Hematopoietic multipotent progenitor cell treated with erythropoietin and hydrocortisone succinate and interleukin-3 and kit ligand, for 15 days (in vitro differentiated cells): ENCODE measurements at places on chromosomes 4 and X.

DNA sequence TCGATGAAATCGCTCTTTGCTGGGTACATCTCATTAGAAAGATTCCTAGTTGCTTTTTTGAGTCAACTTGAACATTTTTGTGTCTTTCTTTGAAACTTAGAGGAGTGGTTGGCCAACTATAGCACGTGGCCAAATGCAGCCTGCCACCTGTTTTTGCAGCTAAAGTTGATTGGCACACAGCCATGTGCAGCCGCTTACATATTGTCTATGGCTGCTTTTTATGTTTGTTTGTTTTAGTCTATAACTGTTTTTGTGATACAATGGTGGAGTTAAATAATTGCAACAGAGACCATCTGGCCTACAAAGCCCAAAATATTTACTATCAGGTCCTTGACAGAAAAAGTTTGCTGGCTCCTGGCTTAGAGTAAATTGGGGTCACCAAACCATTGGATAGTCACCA lies 86.3 kb downstream of the CLCN4 start:
- DNase-seq = no peak

- DNase-seq = no peak
Measured at GRCh38 chr4:39495446-39496213, 31.6 kb downstream of the UGDH start.

DNA sequence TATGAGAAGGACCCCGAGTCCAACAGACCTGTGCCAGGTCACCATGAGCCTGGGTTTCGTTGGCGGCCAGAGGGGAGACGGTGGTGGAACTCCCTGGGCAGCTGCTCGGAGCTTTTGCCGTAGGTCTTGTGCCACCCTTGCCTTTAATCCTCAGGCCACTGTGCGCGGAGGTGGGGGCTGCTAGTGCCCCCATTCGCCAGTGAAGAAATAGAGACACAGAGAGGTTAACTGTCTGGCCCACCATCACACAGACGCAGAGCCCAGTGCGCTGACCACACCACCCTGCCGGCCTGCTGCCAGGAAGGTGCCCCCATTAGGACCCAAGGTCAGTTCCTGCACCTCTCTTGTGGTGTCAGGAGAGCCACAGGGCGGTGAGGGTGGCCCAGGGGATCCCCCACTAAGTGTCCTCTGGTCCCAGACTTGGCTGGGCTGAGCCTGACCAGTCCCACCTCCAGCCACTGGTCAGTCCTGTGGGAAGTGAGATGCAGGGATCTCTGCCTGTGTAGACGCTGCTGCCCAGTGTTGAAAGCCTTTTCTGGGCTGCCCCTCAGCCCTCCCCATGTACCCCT lies 28.3 kb upstream of the HTRA3 start:
- DNase-seq = no peak

DNA sequence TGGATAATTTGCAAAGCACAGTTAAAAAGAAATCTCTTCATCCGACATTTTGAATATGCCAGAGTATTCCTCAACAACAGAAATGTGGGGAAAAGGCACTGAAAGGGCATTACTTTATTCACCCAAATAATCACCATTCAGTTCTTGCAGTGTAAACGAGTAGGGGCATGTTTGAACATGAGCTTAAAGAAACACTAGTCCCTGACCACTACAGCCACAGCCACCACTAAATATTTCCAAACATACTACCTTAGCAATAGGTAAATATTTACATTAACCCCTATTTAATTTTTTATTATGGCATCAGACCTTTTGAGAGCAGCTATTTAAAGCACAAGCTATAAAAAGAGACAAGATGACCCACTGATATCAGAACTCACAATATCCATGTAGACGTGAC lies 27.6 kb downstream of the MCF2 start:
- no peak for DNase-seq

DNA sequence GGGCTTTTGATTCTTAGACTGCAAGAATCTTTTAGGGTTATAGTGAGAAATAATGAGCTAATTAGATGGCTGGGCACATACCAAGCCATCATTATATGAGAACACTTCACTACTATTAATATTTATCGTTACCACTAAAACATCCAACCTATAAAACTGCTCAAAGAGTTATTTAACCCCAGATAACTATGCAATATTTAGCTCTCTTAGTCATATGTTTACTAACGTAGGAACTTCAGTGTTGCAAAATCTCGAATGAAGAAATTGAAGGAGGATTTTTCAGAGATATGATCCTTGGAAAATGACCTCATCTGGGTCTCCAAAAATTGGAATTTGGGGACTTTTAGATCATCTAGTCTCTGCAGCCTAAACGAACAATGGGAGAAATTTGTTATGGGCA lies 265.0 kb upstream of the RPS6KA3 start:
- DNase-seq = no peak

DNA sequence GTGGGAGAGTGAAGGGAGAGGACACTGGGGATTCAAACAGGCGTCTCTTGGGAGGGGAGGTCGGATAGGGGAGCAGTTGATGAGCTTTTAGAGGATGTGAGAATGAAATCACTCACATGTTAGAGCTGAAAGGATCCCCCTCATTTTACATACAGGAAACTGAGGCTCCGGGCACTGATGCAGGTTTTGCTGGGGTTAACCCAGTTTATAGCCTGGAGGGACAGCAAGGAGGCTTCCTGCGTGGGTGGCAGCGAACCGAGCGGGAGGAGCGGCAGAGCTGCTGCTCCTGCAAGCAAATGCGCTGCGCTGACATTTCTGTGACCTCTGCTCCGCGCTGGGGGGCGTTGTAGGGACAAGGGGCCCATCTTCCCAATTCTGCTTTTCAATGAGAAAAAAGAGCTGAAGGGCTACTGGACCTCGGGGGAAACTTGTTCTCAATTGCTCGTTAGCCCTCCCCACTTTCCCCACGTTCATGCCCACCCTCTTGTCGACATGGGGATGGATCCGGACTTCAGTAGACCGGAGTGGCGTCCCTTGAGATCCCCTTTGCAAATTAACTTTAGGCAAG lies 1.2 kb upstream of the NEUROG2 start:
- DNase-seq = no peak

- DNase-seq = no peak
Measured at GRCh38 chr4:8016527-8016926, 76.9 kb upstream of the AFAP1 start.

GRCh38 chrX:123138473-123138872 lies 45.6 kb upstream of the GRIA3 start:
- DNase-seq = no peak

DNA sequence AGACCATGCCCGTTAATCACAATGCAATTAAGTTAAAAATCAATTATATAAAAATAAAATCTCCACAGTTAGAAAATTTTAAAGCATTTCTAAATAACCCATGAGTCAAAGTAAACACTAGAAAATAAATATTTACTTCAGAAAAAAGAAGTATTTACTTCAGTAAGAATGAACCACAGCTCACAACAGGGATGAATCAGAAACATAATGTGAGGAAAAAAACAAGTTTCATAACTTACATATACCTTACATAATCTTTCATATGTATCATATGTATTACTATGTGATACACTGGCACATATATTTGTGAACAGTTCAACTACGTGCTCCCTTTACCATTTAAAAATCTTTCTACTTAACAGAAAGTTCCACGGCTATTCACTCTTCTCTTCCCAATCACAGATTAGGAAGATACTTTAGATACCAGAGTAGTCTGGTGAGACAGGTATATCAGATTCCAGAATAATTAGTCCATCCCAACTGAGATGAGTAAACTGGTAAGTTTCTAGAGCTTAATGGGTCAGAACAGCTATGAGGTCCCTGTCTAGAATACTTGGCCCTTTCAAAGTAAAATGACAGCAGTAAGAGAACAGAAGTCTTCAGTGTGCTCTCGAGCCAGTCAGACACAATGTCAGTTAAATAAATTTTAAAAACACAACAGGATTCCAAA lies 70.3 kb downstream of the SH3RF1 start:
- DNase-seq = no peak

DNA sequence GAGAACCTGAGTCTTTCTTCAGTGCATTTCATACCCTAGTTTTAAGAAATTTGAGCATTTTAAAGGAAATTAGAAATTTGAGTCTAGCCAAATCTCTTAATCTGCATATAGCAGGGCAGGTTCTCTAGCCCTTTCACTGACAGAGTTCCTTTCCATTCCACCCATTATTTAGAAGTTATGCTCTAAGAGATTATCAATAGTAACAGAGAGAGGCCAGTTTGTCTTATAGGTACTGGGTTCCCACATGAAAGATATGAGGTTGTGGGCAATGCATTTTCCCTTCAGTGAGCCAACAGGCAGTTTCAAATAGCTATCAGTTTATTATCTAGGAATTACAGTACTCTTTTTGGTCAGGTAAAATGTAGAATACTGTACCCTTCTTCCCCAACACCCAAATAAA lies 7.3 kb upstream of the GALNT7 start:
- DNase-seq = no peak

DNA sequence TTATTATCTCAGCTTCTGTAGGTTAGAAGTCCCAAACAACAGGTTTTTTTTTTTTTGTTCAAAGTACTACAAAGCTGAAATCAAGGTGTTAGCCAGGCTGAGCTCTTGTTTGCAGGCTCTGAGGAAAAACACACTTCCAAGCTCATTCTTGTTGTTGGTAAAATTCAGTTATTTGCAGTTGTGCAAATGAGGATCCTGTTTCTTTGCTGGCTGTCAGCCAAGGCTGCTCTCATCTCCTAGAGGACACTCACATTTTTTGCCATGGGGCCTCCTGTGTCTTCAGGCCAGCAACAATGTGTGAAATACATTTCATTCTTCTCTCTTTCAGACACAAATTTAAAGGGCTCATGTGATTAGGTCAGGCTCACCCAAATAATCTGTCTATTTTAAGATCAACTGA lies 60.3 kb upstream of the HSD17B10 start:
- DNase-seq = no peak

GRCh38 chr4:104591510-104591911 lies 96.8 kb upstream of the CXXC4 start:
- DNase-seq = no peak

- no peak for DNase-seq
Measured at GRCh38 chr4:180449395-180449956, 1793.7 kb upstream of the TENM3 start.

- DNase-seq = no peak
Measured at GRCh38 chrX:69255441-69256290, 90.4 kb upstream of the PJA1 start.

- no peak for DNase-seq
Measured at GRCh38 chr4:119518915-119519410, 109.6 kb downstream of the PDE5A start.

- DNase-seq = no peak
Measured at GRCh38 chr4:159105761-159106243, 2.9 kb downstream of the RAPGEF2 start.

DNA sequence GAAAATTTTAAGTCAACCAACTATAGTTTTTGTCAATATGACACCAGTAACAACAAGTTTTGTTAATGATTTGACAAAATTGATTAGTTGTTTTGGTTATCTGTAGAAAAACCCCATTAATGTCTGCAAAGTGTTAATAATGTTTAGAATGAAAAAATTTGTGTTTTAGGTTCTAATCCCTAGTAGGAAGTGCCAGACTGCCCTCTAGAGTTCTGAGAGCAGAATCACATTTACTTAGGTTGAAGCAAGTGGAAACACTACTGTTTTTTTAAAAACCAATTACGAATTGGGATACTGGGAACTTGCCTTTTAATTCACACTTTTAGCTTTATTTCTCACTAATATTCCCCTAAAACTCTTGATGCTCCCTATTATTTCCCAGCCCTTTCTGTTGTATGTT lies 101.1 kb upstream of the CYLC1 start:
- no peak for DNase-seq

- no peak for DNase-seq
Measured at GRCh38 chrX:63746278-63746677, 38.7 kb downstream of the ARHGEF9 start.

GRCh38 chrX:120549483-120550452 lies 11.0 kb downstream of the CUL4B start:
- DNase-seq = peak; percentile 22

- DNase-seq = no peak
Measured at GRCh38 chrX:119529345-119530276, 35.6 kb downstream of the STEEP1 start.

GRCh38 chrX:139784807-139785206 lies 76.8 kb upstream of the MCF2 start:
- no peak for DNase-seq

- peak; percentile 51 for DNase-seq
Measured at GRCh38 chrX:39440799-39441284, 639.6 kb downstream of the MID1IP1 start.

DNA sequence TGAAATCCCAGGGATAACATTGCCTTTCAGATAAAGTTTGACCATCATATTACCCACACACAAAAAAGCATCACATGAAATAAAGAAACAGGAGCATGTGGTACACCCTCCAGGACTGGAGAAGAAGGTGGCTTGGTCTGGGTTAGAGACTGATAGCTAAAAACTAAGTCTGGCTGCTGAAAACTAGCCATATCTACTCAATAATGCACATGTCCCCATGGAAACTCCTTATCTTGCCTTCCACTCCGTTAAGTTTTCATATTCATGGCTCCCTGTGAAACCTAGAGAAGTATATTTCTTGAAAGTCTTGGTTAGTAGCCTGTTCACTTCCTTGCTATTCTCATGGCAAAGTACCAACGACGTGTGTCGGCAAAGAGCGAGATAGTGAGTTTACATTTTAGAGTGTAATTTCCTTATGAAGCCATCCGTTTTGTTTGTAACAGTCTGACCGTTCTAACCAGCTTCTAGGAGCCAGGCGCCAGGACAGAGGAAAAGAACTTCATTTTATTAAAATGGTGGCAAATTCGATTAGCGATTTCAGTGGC lies 6.7 kb upstream of the DCTD start:
- DNase-seq = no peak

DNA sequence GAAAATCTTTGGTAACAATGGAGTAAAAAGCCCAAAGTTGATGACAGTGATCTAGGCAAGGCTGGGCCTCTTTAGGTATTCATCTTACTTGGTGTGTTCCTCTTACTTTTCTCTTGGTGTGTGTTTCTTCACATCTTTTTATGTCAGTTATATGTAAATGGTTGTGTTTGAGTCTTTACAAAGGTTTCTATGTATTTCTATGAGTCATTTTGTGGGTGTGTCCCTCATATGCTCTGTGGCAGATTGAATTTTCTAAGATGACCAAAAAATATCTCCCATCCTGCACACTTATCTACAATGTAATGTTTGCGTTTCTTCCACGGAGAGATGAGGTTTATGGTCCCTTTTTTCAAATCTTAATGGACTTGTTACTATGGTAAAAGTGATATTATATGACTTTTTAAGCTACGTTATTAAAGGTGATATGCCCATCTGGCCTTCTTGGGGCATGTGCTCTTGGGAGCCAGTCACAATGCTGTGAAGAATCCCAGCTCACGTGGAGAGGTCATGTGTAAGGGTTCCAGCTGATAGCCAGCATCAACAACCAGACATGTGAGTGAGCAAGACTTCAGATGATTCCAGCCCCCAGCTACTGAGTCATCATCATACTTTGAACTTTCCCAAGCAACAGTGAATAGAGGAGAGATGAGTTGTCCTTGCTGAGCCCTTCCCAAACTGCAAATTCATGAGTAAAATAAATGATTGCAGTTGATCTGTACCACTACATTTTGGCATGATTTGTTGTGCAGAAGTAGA lies 126.9 kb downstream of the CBLL2 start:
- no peak for DNase-seq

GRCh38 chr4:135966936-135967335 lies 1565.4 kb downstream of the PCDH18 start:
- DNase-seq = no peak
